ENCODE measurements at places on chromosomes 3 and 15. TPM values are rescaled to one million over a fixed set of nuclear protein-coding genes. Genes with fewer than 3 reads are reported as not detected.

DNA sequence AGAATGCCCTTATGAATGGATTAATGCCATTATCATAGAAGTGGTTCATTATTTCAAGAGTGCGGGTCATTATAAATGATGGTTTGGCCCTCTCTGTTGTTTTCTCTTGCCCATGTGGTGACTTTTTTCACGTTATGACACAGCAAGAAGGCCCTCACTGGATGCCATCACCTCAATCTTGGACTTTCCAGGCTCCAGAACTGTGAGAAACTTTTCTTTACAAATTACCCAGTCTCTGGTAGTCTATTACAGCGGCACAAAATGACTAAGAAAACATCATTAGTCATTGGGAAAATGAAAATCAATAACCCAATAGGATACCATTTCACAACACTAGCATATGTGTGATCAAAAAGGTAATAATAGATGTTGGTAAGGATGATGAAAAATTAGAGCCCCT lies 119.0 kb upstream of the LPP start:
- DNase-seq, result no peak

DNA sequence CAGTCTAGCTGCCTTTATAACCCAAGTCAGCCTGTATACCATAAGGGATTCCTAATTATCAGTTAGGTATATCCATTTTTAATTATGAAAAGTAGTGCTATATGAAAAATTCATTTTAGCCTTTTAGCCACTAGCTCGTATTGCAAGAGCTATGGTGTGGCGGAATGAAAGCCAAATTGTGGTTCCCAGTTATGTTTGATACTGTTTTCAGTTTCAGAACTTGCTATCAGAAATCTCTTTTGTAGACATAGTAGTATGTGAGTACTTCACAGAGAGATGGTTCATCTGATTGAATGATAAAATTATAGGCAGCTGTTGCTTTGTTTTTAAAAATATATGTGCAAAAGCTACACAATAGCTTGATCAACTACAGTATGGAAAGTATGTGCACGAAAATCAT lies 134.6 kb downstream of the SLC25A26 start:
- DNase-seq, result no peak

GRCh38 chr3:99648101-99648500 lies 9.7 kb downstream of the COL8A1 start:
- no peak for DNase-seq

The SLC22A13 gene
- under 0.01 TPM for total RNA-seq

Measured in dermis microvascular lymphatic vessel endothelial cell (primary cell).